Substantia nigra (tissue), 51 donors: ENCODE measurements at places on chromosomes 6 and 20.

DNA sequence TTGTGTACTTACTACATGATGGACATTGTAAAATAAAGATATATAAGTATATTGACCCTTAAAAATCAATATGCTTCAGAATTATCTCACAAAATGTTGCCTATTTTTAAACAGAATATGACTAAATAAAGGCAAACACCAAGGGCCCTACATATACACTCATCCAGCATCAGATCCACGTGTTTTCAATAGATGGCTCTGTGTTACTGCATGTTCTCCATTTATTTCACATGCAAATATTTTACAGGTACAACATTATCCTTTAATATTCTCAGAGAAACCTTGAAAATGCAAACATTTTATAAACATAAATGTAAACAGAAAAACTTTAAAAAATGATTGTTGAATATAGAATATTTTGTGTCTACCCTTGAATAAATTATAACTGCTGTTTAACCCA, 2.9 kb upstream of the KHDRBS2 start:
- no peak for DNase-seq

GRCh38 chr20:25318471-25319240, 70.8 kb downstream of the PYGB start:
- no peak for DNase-seq

DNA sequence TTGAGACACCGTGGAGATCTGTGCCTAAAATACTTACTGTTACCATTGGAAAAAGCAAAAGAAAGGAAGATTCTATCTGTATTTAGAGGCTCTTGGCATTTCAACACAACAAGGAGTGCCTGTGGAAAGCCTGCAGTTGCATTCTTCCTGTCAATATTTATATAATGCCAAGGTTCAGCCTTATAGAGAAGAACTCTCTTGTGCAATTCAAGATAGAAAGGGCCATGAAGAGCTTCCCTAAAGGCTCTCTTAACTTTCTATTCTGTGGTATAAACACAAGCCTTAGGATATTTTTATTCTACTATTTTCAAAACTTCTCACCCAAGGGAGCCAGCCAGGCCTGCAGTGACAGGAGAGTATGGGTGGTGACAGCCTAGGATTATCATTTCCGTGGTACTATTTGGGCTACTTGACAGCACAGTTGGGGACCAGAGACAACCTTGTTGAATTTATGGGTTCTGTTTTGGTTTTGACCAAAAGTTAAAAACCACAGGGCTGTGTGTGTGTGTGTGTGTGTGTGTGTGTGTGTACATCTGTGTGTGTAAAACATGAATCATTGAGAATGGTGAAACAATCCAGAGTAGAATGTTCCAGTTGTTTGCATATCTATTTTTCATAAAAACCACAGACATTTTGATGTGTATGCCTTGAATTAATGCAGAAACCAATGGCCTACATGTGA, 700.9 kb upstream of the SLC35B3 start:
- DNase-seq, result no peak

- DNase-seq, result no peak
Measured at GRCh38 chr6:35777356-35778102, 1.1 kb downstream of the CLPSL2 start.

- no peak for DNase-seq
Measured at GRCh38 chr6:27059621-27060425, 187.7 kb upstream of the PRSS16 start.

GRCh38 chr6:8947900-8948299, 512.6 kb upstream of the SLC35B3 start:
- DNase-seq, result no peak
